SK-N-MC (cell line): ENCODE measurements at places on chromosomes 13 and 19.

GRCh38 chr13:42617221-42617620 lies 43.3 kb downstream of the TNFSF11 start:
- no peak for DNase-seq

DNA sequence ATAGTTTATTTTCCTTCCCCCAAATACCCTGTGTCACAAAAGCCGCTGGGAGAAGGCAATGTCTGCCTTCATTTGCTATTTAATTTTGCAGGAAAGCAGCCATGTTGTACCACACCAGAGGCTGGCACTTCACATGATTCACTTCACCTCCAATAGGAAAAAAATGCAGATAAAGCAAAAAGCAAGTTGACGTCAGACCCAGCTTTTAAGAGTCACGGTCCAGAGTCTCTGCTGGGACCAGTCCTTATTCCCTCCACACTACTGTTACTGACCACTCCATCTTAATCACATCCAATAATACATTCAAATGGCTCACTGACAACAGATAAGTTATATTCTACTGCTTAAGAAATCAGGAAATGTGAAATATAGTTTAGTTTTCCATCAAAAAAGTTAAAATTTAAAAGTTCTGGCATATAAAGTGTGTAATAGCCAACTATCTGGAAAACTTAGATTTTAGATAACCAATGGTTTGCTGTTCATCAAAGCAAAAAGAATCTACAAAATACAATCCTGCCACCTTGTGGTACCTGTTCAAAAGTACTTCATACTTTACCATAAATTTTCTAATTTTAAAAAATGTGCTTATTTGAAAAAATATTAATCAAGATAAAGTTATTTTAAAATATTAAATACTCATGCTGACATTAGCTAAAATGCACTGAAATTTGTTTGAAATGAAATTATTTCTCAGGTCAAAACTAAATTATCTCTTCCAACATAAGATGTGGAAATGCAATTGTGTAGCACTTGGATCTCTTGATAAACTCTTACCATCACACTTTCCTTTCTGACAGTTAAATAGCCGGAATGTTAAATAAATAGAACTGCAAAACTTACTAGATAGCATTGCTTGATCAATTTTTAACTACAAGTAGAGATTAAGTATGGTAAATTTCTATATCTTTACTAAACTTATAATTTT lies 97.3 kb downstream of the SERP2 start:
- DNase-seq, result peak; percentile 24

DNA sequence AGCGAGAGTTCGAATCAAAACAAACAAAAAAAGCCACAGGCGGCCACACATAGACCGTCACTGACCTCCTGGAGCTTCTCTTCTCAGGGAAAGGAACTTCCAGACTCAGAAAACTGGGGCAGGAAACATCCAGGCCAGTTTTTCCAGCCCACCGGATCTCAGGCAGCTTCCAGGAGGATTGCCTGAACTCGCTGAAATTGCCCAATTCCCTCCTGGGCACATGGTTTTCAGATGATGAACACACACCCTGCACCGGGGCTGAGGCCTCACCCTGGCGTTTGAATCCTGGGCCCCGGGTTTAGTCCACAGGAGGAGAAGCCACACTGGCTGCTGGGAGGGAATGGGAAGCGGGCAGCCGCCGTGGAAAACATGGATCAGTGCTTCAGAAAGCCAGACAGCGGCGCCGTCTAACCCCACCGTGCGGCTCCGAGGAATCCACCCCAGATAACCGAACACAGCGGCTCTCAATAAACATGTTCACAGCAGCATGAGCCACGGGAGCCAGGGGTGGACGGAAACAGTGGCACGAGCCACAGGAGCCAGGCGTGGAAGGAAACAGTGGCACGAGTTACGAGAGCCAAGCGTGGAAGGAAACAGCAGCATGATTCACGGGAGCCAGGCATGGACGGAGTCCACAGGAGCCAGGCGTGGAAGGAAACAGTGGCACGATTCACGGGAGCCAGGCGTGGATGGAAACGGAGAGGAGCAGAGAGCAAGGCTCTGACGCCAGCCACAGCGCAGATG lies 18.2 kb upstream of the PTBP1 start:
- DNase-seq, result peak; percentile 34

GRCh38 chr13:44399074-44399473 lies 25.4 kb downstream of the SERP2 start:
- DNase-seq, result no peak

DNA sequence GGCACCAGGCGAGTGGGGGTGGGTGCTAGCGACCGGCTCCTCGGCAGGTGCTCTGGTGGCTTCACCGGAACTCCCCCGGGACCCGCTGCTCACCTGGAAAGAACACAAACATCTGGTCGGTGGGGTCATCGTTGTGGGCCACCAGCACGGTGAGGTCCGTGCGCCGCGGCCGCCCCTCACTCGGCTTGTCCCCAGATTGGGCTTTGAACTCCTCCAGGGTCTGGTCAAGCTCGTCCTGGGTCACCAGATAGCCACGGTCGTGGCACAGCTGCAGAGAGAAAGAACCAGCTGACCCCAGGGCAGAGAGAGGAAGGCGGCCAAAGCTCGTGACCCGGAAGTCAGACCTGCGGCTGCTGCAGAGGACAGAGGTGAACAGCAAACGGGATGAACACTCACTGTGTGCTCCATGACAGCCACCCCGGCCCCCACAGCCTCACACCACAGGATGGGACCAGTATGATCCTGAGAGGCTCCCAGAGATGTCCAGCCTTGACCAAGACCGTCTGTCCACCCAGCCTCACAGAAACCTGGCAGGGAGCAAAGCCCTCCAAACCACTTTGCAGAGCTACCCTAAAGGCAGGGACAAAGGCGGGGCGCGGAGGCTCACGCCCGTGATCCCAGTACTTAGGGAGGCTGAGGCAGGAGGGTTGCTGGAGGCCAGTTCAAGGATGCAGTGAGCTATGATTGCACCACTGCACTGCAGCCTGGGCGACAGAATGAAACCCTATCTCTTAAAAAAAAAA lies 1.2 kb downstream of the POLR2E start:
- no peak for DNase-seq

DNA sequence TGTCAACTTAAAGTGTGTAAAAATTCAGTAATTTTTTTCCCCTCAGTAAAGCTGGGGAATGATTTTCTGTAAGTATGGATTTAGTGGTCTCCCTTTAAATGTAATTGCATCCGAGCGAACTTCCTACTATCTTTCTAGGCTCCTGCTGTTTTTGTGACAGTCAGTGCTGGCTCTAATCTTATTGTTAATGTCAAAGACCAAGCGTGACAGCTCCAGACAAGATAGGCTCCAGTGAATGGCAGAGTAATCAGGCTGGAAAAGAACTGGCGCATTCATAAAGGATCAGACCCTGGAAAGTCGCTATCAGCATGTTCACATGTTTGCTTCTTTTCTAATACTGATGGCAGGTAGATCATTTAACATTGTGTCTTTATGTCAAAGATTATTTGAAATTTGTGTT lies 908.0 kb upstream of the ATXN8OS start:
- DNase-seq, result no peak

DNA sequence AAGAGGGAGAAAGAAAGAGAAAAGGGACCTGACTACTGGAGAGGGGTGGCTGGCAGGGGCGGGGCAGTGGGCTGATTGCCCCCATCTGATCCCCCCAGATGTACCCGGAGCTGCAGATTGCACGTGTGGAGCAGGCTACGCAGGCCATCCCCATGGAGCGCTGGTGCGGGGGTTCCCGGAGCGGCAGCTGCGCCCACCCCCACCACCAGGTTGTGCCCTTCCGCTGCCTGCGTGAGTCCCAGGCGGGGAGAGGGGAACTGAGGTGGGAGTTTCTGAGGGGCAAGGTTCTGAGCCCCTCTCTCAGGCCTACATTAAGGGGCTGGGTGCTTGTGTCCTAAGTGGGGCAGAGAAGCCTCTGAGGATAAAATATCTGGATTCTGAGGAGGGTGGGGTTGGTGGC lies 2.4 kb downstream of the APLP1 start:
- no peak for DNase-seq

DNA sequence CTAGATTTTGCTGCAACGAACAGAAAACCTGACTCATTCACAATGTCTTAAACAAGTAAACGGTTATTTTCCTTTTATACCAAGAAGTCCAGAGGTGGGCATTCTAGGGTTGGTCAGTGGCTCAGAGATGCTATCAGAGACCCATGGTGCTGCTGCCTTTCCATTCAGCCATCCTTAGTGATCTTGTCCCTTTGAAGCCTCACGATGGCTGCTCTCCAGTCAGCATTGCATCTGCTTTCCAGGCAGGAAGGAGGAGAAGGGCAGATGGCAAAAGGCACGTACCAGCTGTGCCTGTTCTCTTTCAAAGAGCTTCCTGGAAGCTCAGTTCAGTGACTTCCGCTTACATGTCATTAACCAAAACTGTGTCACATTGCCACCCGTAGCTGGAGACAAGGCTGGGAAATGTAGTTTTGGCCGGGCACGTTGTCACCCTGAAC lies 30.1 kb downstream of the WDFY2 start:
- no peak for DNase-seq

DNA sequence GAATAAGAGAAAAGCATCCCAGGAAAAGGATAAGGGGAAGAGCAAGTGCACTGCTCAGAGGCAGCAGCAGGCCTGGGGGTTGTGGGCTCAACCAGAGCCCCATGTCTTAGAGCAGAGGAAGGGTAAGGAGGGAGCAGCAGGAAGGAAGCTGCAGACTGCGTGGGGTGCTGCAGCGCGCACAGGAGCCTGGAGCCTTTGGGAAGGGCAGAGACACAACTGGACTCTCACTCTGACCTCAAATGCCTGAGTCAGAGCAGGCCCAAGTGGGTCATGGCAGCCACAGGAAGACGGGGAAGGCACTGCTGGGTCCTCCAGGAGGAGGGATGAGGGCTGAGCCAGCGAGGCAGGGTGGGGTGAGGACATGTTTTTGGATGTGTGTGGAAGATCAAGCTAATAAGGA lies 31.6 kb downstream of the SIGLEC7 start:
- DNase-seq, result no peak

DNA sequence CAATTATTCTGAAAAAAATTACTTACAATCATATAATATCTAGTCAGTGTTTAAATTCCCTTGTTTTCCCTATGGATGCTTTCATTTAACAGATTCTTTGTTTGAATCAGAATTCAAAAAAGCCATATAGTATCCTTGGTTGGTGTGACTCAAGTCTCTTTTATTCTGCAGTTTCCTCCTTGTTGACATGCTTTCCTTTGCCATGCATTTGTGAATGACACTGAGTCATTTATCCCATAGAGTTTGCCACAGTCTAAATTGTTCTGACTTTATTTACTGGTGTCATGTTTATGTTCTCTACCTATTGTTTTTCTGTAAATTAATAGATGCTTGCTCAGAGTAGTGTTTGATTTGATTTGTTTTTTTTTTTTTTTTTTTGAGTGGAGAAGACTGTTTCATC lies 893.8 kb upstream of the SLC10A2 start:
- no peak for DNase-seq

DNA sequence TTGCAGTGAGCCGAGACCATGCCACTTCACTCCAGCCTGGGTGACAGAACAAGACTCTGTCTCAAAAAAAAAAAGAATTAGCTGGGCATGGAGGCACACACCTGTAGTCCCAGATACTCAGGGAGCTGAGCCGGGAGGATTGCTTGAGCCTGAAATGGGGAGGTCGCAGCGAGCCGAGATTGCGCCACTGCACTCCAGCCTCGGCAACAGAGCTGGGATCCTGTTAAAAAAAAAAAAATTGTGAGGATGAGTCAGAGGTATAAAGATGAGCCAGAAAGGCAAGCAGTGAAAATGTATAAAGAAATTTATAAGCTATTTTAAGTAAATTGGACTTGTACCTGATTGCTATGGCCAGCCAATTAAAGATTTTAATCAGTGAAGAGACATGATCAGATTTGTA lies 21.1 kb downstream of the KBTBD6 start:
- DNase-seq, result no peak

DNA sequence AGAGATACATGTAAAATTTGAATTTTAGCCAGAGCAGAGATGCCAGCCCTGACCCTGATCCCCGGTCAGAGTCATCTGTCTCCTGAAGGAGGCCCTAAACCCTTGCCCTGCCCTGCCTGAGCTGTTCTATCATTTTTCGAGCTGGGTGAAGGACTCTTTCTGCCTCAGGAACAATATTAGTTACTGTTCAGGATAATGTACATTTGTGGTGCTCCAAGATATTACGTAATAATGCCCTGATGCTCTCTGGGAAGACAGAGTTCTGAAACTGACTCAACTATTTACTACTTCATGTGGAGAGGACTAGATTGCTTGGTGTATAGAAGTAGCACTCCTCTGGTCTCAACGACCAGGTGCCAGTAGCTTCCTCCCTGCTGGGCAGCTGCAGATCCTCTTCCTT lies 37.9 kb upstream of the UBL3 start:
- no peak for DNase-seq

- DNase-seq, result peak; percentile 47
Measured at GRCh38 chr19:28710278-28710677, 502.7 kb downstream of the UQCRFS1 start.

DNA sequence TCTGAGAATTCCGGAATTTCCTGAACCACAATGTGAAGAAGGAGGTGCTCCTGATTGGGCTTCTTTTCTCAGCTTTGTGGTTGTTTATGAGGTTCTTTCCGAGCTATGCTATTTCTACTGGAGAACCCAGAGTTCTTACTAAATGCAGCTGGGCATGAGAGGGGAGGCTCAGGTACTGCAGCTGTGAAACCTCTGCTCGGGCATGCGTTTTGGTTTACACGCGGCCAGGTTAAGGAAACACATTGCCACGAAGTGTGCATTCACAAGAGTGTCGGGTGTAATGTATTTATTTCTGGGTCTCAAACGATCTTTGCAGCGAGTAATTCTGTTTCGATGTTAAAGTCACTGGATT lies 661 bp upstream of the MIR17HG start:
- no peak for DNase-seq

DNA sequence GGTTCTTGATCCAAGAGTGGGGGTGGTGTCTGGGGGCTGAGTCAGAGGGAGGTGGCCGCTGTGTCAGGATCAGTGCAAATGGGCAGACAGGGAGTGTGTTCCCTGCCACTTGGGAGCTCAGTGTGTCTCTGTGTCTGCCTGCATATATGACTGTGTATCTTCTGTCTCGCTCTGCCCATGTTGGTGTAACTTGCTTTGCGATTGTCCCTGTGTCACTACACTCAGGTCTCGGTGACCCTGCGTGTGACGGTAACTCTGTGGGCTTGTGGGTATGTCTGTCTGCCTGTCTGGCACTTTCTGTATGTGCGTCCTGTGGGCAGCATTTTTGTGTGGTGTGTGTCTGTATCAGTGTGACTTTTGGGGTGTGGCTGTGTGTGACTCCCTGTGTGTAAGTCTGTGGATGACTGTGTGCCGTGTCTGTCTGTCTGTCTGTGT lies 8.2 kb upstream of the ERFL start:
- DNase-seq, result no peak

- no peak for DNase-seq
Measured at GRCh38 chr13:41590643-41591042, 133.3 kb downstream of the RGCC start.

GRCh38 chr13:45179428-45179827 lies 21.4 kb downstream of the KCTD4 start:
- DNase-seq, result no peak

DNA sequence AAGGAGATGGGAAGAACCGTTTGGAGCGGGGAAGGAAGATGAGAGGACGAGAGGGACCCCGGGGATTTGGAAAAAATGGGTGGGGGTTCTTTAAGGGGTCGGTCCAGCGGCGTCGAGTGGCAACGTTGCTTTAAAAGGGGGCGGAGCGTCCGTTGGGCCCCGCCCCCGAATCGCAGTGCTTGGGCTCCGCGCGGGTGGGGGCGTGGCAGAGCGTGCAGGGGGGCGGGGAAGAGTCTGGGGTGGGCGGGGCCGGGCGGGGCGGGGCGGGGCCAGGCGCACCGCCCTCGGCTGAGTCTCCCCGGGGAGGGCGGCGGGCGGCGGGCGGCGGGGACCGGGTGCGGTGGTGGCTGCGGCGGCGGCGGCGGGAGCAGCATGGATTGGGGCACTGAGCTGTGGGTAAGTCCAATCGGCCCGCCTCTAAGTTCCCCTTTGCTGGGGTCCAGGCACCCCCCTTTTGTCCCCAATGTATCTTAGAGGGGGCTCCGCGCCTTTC lies at the start of gene TRIP10:
TRIP10 (plus strand) TSS at position 291 of the 493 bp plus-strand sequence; CDS start at position 373, 82 bp downstream.
- DNase-seq, result no peak
